ENCODE measurements at places on chromosomes 4 and X. TPM values are rescaled to one million over a fixed set of nuclear protein-coding genes. Genes with fewer than 3 reads are reported as not detected.

- no peaks in the 10 kb centered on the region for H3K36me3 ChIP-seq
- H3K4me3 ChIP-seq = no peak overlapping the region
- no peak overlapping the region for H3K27ac ChIP-seq
- DNase-seq = no peak
- no peaks in the 10 kb centered on the region for H3K4me1 ChIP-seq
These were observed 320.4 kb upstream of the SLC7A11 start for GRCh38 chr4:138562544-138562991.

CLDN34 gene
- polyA plus RNA-seq = not detected

GSX2 gene
- polyA plus RNA-seq = not detected

DNA sequence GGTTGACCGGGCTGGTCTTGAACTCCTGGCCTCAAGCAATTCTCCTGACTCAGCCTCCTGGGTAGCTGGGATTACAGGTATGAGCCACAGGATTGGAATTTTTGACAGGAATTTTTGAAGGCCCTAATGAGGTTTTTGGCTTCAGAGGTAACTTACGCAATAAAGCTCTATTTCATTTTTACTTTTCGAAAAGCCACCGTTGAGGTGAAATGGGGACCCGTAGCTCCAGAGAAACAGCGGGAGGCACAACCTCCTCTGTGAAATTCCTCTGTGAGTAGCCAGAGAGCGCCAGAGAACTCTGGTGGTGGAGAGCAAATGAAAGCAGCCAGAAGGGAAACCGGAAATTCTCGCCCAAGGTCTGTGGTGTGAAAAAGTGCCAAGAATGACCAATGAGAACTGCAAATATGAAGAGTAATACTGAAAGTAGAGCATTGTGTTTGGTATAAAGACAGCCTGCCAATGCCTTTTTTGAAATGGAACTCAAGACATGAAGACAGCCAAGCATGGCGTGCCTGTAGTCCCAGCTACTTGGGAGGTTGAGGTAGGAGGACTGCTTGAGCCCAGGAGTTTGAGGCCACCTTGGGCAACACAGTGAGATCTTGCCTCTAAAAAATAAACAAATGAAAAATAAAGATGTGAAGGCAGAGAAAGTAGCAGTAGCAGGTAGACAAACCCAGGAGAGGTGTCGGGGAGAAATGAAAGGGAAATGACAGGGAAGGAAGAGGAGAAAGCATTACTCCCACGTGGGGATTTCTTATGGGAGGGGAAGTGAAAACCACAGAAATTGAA lies 33.0 kb upstream of the TMEM131L start:
- H3K4me3 ChIP-seq = peak overlapping the region; percentile 59
- H3K27ac ChIP-seq = peak overlapping the region; percentile 55
- H3K36me3 ChIP-seq = no peaks in the 10 kb centered on the region

GRCh38 chr4:38106311-38106710 lies 146.1 kb downstream of the PTTG2 start:
- no peaks in the 10 kb centered on the region for H3K27me3 ChIP-seq
- DNase-seq = no peak
- H3K36me3 ChIP-seq = peaks cover 14% of the 10 kb centered on the region
- H3K27ac ChIP-seq = no peak overlapping the region

All from CD4-positive, alpha-beta memory T cell (primary cell).